ENCODE measurements at places on chromosomes 7 and 10.

GRCh38 chr7:18425227-18425626, 70.3 kb upstream of the HDAC9 start:
- no peak for DNase-seq

- no peak for DNase-seq
Observed at GRCh38 chr10:116126239-116126638, 146.8 kb downstream of the GFRA1 start.

GRCh38 chr10:12432402-12433189, 83.2 kb downstream of the CAMK1D start:
- DNase-seq, result no peak

- DNase-seq, result no peak
Observed at GRCh38 chr7:43465581-43466554, 117.0 kb upstream of the STK17A start.

DNA sequence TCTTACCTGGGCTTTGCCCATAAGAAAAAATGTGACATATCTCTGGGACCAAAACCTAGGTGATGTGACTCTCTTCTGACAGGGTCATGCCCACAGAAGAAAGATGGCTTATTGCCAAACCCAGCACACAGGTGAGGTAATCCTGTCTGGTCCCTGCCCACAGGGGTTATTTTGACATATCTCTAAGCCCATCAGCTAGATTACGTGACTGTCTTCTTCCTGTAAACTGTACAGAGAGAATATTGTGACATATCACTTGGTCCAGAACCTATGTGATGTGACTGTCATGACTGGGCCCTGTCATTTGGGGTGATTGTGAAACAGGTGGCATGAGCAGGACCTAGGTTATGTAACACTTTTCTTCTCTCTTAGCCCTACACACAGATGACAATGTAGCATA, 48.8 kb upstream of the ZNF680 start:
- DNase-seq, result no peak

GRCh38 chr10:12466704-12467305, 117.5 kb downstream of the CAMK1D start:
- no peak for DNase-seq

- peak; percentile 49 for DNase-seq
Observed at GRCh38 chr7:42494736-42495135, 257.7 kb upstream of the GLI3 start.

DNA sequence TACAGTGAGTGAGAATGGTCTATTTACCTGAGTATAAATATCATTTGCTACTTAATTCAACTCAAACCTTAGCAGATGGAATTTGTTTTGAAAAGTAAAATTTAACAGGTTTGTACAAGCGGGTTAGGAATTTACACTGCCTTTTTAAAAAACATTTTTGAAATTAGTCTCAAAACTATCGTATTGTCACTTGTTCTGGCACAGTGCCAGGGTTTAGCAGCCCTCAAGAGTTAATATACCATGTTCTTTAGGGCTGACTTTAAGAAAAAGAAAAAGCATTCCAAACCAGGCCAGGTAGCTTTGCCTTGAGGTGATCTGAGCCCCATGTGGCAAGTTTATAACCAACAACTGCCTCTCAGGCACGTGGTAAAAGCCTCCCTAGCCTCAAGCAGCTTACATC, 17.8 kb downstream of the CCNJ start:
- DNase-seq, result no peak

GRCh38 chr7:20063644-20064043, 153.5 kb downstream of the MACC1 start:
- no peak for DNase-seq

GRCh38 chr10:109306698-109307097, 616.6 kb downstream of the XPNPEP1 start:
- DNase-seq, result no peak

DNA sequence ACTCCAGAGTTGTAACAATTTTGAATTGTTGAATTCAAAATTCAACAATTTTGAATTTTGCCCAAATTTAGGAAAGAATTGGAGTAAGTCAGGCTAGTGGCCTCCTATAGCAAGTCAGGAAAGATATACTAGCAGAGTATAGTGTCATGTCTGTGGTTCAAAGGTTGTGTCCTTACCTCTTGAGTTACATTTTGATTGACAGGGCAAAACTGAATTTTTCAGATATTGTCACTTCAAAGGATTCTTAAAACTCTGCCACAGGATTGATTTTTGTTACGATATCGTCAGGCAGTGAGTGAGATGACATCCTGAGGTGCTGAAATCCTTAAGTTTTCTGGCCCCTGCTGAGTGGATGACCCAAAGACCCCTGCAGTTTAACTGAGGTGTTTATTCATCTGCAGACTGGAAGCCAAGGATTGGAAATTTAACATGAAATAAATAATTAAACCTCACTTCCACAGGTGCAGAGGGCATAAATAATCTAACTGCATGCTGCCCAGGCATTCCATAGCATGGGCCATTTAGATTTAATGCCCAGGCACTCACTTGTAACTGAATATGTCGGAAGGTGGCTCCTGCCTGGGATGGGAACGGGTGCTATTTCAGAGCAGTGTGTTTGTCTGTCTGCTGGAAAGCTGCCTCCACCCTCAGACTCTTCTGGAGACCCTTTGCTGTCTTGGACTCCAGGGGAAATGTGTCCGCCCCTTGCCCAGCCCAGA, 50.8 kb downstream of the RBM20 start:
- DNase-seq, result no peak

GRCh38 chr10:62475551-62475950, 101.4 kb downstream of the ZNF365 start:
- no peak for DNase-seq

DNA sequence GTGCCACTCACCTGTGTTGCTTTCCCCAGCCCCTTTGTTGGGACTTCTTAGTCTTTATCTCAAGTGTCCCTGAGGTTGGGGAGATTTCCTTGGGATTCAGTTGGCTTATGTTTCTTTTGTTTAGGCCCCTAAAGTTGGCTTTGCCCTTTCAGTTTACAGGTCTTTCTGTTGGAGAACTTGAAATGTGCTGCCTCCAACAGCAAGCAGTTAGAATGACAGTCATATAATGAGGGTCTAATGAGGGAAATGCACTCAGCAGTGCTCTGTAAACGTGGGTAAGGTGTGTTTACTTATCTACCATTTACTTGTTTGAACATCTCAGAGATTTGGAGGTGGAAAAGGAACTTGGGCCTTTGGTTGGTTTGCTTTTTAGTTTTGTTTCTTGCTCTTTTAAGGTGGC, 191.4 kb upstream of the STK17A start:
- no peak for DNase-seq

DNA sequence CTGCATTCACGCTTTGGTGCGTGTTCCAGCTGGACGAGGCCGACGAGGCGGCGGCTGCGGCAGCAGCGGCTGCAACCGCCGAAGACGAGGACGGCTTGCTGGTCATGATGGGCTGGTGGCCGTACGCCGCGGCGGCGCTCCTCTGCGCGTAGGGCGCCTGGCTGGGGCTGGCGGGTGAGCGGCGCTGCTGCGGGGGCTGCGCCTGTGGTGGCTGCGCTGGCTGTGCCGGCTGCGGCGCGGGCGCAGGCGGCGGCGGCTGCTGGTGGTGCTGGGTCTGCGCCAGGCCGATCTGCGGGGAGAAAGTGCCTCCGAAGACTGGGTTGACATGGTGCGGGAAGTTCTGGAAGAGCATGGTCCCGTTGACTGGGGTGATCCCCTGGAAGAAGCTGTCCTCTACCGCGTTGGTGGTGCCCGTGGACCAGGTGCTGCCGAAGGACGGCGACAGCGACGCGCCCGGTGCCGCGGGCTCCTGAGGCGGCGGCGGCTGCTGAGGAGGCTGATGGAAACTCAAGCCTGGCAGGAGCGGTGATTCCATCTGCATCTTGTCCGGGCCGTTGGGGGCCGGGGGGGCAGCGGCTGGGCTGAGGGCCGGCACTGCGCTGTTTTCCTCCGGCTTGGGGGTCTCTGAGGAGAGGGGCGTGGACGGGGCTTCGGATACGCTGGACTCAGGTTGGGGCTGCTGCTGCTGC, 51.1 kb downstream of the CPEB3 start:
- no peak for DNase-seq

GRCh38 chr7:142308326-142308725, 50.5 kb upstream of the PRSS58 start:
- no peak for DNase-seq

GRCh38 chr10:6647811-6648526, 67.9 kb upstream of the PRKCQ start:
- no peak for DNase-seq

GRCh38 chr10:28925121-28925663, 247.9 kb downstream of the BAMBI start:
- no peak for DNase-seq

DNA sequence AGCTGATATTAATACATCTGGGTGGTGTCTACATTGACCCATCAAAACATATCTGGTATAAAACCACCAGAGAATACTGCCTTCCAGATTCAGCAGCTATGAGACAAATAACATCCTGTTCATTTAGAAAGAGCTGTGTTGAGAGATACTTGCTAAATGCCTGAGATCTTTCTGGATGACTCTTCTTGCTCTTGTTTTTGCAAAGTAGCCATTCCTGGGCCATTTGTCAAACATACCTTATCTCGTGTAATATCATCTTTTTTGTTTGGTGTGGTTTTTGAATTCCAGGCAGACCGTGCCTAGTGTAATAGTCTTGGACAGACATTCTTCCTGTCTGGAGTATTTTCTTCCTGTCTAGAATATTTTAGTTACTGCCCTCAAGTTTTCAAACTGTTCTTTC, 74.7 kb upstream of the PRR15 start:
- no peak for DNase-seq

GRCh38 chr7:20172736-20173334, 44.3 kb downstream of the MACC1 start:
- DNase-seq, result no peak
